Hippocampal formation (tissue), 2 donors: ENCODE measurements at places on chromosomes 7 and 10.

DNA sequence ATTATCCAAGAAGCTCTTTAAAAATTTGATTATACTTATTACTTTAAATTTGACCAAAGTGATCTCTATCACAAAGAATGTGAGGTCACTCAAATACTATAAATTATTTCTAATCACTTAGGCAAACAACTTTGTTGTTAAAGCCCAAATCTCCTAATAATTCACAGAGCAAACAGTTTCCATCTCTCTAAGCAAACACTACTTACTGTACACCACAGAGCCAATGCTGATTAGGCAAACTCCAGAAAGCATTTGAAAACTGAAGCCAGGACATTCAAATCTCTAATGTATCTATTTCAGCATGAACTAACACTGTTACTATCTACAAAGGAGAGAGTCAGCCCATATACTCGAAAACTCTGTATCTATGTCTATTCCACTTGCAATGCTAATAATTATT is 107.1 kb downstream of the RNF32 start:
- no peak for DNase-seq

DNA sequence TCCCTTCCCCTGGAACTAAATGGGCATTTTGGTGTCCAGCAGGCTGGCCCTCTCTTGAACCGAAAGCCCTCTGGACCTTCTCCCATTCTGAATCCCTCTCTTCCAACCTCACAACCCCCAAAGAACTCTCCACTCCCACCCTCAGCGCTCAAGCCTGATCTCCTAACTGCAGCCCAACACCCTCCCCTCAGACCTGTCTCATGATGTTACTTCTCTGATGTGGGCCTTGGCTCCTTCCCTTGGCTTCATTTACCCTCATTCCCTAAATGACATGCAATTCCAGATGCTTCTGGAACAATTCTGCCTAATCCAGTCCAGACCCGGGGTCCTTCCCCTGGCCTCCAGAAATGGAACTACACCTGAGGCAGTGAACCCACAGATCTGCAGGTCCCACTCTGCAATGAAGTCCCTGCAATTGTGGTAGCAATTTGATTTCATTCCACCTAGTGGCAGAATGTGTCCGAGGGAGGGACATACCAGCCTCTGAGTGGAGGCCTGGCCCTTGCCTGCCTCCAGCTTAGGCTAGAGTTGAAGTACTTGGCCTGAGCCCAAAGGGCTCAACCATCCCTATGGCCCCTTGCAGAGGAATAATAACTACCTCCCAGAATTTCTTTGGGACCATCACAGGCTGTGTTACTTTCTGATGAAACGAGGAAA is 4.1 kb upstream of the CEP41 start:
- no peak for DNase-seq

DNA sequence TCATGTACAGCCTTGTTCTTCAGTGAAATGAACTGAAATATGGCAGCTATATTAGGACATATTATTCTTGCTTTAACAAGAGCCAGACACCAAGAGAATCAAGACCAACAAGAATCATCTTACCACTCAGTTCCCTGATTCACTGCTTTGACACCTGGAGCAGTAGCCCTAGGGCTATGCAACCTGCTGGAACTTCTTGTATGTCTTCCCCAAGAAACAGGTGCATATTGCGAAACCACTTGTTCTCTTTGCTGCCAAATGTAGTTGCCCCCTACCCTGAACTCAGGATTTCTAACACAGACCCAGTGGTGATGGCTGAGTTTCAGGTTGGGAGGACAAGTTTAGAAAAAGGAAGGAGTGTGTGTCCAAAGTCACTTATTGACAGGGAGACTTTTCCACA is 46.1 kb downstream of the WIPF3 start:
- no peak for DNase-seq

GRCh38 chr7:84688671-84689070 is 494.1 kb upstream of the SEMA3A start:
- DNase-seq, result no peak
